ENCODE measurements at places on chromosomes 6 and 20.

DNA sequence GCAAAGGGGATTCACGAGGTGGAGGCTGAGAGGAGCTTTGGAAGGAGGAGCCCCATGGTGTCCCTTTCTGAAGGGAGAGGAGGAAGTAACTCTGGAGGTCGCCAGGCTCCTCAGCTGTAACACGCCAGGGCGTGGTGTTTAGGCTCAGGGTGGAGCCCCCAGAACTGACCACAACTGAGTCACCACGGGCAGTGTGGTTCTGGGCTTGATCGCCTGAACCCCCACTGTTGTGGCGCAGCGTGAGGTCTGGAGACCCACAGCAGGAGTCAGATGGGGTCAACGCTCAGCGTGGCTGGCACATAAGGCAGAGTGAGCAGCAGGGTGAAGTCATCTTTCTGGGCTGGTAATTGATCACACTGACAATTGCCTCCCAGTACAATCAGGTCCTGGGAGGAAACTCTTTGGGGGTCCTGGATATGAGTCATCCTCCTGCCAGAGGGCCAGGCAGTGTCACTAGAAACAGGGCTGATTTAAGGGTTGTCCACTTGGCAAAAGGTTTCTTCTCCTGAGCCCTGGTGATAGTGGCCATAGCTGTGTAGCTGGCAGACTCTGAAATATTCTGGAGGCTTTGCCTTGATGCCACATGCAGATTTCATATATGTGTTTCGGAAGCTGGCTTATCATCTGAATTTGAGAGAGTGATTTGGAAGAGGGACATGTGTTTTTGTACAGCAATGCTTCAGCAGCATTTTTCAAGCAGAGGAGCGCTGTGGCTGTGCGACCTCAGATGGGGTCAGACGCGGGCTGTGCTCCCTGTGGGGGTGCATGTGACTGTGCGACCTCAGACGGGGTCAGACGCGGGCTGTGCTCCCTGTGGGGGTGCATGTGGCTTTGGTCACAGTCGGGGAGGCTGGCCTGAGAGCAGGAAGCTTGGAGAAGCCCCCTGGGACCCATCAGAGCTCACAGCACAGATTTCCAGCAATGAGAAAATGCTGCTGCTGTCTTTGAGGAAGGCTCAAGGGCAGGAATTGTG is 50.0 kb downstream of the SYNJ2 start:
- peak; percentile 50 for DNase-seq

- no peak for DNase-seq
These were observed 30.5 kb downstream of the CDKAL1 start for GRCh38 chr6:20564777-20565176.

DNA sequence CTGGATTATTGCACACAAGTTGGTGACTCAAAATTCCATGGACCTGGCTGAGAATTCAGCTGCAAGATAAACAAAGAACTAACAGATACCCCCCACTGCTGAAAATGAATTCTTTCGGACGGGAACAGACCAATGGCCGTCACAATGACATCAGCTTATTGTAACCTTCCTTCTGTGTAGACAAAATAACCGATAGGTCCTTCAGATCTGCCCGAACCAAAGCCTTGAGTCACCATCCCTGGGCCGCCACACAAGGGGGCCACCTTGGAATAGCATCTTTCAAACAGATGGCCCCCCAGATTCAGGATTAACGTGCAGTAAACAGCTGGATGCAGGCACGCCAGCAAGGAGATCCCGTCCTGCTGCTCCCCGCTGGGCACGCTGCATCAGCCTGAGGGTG is 214.0 kb upstream of the EXOC2 start:
- no peak for DNase-seq

DNA sequence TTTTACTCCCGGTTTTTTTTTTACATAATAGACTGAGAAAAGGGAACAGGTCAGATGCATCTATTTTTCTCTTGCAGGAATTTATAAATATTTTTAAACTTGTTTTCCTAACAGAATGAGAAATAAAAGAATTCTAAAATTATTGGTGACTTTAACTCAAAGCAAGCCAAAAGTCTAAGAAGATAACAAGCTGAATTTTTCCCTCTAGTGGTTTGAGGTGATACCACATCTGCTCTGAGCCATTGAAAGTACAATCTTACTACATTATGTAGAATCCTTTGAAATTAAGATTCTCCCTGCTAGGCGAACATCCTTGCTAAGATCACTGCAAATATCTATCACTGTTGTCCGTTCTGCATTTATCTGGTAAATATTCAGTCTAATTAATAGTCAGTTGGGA is 10.7 kb upstream of the STMND1 start:
- no peak for DNase-seq

GRCh38 chr6:15257357-15258132 is 11.7 kb downstream of the JARID2 start:
- no peak for DNase-seq

DNA sequence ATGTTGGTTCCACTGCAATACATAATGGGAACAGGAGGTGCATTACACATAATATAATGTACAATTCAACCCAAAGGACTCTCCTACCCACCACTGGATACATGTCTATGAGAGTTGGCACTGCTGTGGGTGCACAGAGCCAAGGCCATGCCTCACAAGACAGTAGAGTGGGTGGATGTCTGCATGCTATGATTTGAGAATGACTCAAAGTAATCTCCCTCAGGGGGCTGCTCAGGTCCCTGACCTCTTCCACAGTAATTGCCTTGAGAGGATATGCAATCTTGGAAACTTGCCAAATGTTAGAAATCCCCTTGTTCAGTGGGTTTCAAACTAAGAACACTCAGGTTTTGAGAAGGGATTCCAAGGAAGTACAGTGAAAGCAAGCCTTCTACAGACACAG is 79.0 kb downstream of the ANKEF1 start:
- no peak for DNase-seq

DNA sequence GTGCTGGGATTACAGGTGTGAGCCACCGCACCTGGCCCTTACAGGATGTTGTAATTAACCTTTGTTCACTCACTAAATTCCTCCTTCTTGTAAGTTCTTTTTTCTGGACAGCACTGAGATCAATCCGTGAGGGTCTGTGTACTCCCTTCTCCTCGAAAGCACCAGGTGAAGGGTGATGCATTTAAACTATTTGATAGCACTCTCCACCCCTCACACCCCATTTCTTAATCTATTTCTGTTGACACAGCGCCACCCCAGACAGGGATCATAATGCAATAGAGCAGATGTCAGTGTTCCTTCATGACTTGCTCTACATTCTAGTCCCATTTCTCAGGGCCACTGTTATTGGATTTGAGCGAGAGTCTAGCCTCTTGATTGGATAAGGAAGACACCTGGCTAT is 46.3 kb downstream of the PPP1R14C start:
- DNase-seq = no peak

DNA sequence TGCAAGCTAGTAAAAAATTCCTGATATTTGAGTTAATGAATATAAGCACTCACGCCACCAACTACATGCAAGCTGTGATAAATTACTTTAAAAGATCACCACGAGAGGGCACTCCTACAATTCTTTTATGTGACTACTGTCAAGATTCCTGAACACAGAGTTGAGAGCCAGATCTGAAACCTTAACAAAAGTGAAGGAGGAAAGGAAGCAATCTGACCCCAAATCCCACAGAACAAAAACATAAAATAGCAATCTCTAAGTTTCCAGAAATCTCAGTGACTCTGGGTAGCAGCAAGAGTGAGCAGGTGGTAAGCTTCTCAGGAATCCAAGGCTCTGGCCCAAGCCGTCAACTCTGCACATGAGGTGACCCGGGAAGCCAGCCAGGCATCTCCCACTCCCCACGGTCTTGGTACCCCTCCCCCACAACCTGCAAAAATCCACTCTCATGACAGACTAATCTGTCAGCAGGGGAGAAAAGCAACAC is 55.1 kb downstream of the STAU1 start:
- DNase-seq = no peak

All from pancreas (tissue), 10 donors.